Suprapubic skin (tissue), 4 donors: ENCODE measurements at places on chromosomes 5 and 9. TPM values are rescaled to one million over a fixed set of nuclear protein-coding genes. Genes with fewer than 3 reads are reported as not detected.

CNTFR gene
- 5.0 TPM for total RNA-seq

KIAA1958 gene
- 10.6 TPM for total RNA-seq

TMEM174 gene
- not detected for total RNA-seq

IFNA21 gene
- total RNA-seq: not detected

LCP2 gene
- total RNA-seq: 8.9 TPM

MIGA2 gene
- 44.3 TPM for total RNA-seq

PCSK1 gene
- total RNA-seq: 0.25 TPM

TLE1 gene
- 34.8 TPM for total RNA-seq

CDO1 gene
- total RNA-seq: 3.1 TPM

TLR4 gene
- 4.6 TPM for total RNA-seq

IFNB1 gene
- not detected for total RNA-seq

MPDZ gene
- total RNA-seq: 4.7 TPM

CDC20B gene
- total RNA-seq: not detected

SPATA31A3 gene
- not detected for total RNA-seq

CCDC152 gene
- not detected for total RNA-seq

GPR150 gene
- total RNA-seq: not detected

ABCA2 gene
- total RNA-seq: 22.6 TPM
